Sigmoid colon (tissue), 7 donors: ENCODE measurements at places on chromosomes 2 and 18. TPM values are rescaled to one million over a fixed set of nuclear protein-coding genes. Genes with fewer than 3 reads are reported as not detected.

Gene GNLY
- not detected for total RNA-seq

Gene SLC4A3
- 0.99 TPM for total RNA-seq

Gene MERTK
- total RNA-seq: 14.4 TPM

Gene GBX2
- not detected for total RNA-seq

Gene TCF23
- not detected for total RNA-seq

Gene PJVK
- 2.9 TPM for total RNA-seq

Gene GRHL1
- 1.4 TPM for total RNA-seq

Gene FAM124B
- total RNA-seq: 0.81 TPM

Gene MRPS9
- total RNA-seq: 13.8 TPM

Gene SPP2
- not detected for total RNA-seq

Gene TMEM87B
- total RNA-seq: 36.7 TPM

Gene HAUS1
- 24.2 TPM for total RNA-seq

Gene C2orf80
- not detected for total RNA-seq

Gene LOXHD1
- total RNA-seq: 0.28 TPM
